ENCODE measurements at places on chromosomes 5 and 9.

GRCh38 chr5:78781611-78782286, 133.2 kb upstream of the LHFPL2 start:
- no peak for DNase-seq

DNA sequence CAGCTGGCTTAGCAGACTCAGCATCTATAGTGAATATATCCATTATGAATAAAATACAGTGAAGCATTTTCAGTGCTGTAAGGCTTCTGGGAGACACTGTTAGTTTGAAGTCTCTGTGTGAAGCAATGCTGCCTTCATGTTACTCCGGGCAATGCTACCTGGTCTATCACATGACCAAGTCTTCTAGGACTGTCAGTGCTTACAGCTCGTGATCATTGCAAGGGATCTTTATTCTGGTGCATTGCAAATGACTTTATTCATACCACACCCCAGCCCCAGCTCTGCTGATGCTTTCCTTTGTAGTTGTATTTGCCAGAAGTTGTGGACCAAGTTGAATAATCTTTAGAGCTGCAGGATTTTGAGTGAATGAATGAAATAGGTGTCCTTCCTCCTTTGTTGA, 21.9 kb upstream of the NDFIP1 start:
- DNase-seq = no peak

GRCh38 chr5:60163762-60164161, 270.2 kb upstream of the PDE4D start:
- no peak for DNase-seq

DNA sequence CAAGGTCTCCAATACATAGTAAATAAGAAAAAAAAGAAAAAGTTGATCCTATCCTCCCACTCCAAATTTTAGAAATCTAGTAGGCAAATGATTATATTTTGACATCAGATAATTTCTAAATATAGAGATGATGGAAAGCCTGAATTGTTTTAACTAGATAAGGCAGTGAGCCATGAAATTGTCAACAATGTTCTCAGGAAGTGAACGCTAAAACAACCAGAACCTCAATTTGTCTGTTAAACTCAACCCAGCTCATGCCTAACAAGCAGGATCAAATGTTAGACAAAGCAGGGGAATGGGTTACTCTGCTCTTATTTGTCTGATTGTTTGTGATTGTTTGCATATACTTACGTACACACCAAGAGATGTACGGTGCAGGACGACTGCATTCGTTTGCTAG, 49.2 kb downstream of the ESM1 start:
- no peak for DNase-seq

GRCh38 chr5:153491038-153491744, 721 bp downstream of the GRIA1 start:
- DNase-seq = no peak

- DNase-seq = no peak
These were observed 129.6 kb upstream of the PPP1R26 start for GRCh38 chr9:135350003-135350315.

GRCh38 chr9:21141427-21141882, at the start of gene IFNW1:
TSS of gene IFNW1 (minus strand) at chr9:21141832. CDS start at chr9:21141570, 262 bp downstream.
- no peak for DNase-seq

DNA sequence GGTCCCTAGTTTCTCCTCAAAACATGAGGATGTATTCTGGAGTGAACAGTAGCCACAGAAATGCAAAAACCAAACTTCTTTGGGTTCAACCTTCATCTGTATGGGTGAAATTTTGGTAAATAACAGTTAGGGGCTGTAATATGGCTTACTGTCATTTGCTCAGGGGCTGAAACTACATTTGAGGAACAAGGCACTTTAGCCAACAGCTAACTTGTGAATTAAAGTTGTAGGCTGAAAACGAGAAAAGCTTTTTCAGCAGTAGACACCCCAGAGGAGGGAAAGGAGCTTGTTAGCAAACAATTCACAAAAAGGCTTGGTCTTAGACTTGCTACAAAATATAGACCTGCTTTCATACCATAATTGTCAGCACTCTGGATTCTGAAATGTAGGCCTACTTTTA, 6.6 kb downstream of the TMEM171 start:
- DNase-seq = no peak

DNA sequence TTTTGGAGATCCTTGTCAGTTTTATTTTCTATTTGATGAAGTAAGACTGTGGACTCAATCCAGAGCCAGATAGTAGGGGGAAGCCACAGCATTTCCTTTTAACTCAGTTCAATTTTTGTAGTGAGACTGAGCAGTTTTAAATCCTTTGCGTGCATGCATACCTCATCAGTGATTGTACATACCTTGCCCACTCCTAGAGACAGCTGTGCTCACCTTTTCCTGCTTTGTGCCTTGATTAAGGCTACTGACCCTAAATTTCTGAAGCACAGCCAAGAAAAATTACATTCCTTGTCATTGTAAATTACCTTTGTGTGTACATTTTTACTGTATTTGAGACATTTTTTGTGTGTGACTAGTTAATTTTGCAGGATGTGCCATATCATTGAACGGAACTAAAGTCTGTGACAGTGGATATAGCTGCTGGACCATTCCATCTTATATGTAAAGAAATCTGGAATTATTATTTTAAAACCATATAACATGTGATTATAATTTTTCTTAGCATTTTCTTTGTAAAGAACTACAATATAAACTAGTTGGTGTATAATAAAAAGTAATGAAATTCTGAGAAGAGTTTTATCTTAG, 17.8 kb downstream of the DIMT1 start:
- DNase-seq = no peak

Measured in right lung (tissue), 10 donors.